Stimulated activated CD8-positive, alpha-beta memory T cell treated with anti-CD3 and anti-CD28 coated beads, Interleukin-7, amount 100 ng/mL, for 1 hour (primary cell): ENCODE measurements at places on chromosomes 1 and 21.

- DNase-seq, result no peak
These were observed 24.2 kb upstream of the C1orf174 start for GRCh38 chr1:3924186-3924824.

DNA sequence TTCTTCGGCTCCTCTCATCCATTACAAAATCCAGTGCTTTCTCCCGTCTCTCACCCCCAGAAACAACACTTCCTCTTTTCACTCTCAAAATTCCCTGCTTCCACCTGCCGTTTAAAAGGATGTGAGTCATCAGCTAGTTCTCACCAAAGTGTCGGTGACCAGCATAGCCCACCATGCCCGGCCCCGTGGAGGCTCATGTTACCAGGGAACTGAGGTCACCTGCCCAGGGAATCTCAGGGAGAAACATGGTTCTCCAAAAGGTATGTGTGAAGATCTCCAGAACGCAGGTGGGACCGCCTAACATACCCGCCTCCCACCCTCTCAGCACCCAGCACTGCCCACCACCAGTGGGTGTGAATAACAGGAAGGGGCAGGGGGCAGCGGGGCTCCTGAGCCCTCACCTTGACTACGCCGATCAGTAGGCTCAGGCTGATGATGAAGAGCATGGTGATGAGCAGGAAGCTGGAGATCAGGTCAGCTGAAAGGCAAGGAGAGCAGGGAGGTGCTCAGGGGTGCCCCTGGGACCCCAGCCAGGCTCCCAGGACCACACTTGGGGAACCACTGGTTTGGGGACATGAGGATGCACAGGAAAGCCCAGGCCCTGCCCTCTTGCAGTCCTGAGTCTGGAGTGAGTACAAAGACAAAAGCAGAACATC is 16.2 kb downstream of the LAPTM5 start:
- DNase-seq, result no peak

DNA sequence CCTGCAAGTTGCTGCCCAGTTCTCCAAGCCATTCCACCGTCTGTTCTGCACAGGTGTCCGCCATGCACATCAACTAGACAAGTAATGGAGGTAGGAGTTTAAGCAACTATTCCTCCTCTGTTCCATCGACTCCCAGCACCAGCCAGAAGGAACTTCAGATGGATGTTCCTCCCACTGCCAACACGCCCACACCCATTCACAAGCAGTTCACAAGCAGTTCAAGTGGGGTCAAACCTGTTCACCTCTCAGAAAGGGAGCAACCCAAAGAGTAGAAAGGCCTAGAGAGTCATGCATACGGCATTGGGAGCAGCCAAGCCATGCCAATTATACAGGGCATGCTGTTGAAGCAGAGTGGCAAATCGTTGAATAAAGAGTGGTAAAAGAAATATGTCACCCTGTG is 4.3 kb upstream of the TDRD5 start:
- no peak for DNase-seq

DNA sequence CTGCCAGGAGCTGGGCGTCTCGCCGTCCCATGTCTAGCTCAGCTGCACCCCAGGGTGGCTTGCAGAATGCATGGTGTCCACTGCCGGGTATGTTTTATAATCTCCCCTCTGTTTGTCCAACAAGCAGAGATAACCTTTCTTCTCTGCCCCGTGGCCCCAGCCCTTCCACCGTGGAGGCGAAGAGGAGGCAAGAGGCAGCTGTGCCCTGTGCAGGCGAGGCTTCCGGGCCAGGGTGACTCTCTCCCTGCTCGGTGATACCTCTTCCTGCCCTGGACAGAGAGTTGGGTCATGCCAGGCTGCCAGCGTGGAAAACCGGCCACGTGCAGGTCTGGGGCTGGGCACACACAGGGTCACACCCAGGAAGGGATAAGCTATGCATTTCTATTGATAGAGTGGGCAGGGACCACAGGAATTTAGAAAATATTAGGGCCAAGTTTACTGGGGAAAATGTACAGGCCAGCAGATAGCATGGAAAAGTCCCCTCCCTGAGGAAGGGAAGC is at the start of gene TFF2:
Gene TFF2 (minus strand): TSS at position 68 of the 500 bp plus-strand sequence. CDS start 37 bp downstream, at position 31.
- no peak for DNase-seq

- no peak for DNase-seq
These were observed 407.0 kb downstream of the AMY1C start for GRCh38 chr1:104156738-104157137.

DNA sequence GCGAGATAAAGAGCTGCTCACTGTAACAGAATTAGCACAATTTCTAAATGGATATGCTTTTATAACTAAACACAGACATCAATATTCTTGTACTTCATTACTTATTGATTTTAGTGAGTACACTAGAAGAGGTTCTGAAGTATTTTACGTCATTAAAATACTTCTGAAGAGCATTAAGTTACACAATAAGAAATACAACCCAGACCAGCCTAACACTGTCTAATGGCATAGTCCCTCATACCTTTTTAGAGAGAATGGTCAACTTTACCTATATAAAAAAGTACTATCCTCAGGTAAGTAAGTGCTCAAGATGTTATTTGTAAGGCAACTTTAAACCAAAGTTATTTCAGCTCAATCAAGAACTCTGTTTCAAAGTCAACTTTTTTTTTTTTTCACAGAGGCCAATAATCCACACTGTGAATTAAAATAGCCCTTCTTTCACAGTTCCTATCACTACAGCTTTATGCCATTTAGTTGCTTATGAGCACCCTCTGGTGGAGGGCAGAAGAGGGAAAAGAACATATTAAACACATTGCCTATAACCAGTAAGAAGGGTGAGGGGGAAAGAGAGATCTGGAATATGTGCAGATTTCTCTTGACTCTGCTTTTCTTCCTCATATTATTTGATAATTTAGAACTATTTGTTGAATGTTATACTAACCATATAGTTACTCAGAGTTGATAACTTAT is 182.1 kb upstream of the DMRTA2 start:
- no peak for DNase-seq

- DNase-seq, result no peak
These were observed 101.5 kb upstream of the SLFNL1 start for GRCh38 chr1:41122851-41123518.

- DNase-seq, result no peak
These were observed 2.6 kb downstream of the INPP5B start for GRCh38 chr1:37944086-37944763.

GRCh38 chr1:95084317-95085176 is 11.8 kb upstream of the ALG14 start:
- DNase-seq, result no peak

DNA sequence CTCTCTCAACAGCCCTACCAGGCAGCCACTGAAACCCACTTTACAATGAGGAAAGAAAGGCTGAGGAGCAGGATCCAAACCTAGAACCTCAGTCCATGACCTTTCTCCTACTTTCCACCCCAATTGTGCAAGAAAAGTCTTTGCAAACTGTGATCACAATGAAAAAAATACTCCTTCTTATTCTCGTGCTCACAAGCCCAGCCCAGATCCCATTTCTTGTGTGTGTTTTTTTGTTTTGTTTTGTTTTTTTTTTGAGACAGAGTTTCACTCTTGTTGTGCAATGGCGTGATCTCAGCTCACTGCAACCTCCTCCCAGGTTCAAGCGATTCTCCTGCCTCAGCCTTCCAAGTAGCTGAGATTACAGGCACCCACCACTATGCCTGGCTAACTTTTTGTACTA is 97.7 kb downstream of the CRYAA start:
- DNase-seq, result no peak

DNA sequence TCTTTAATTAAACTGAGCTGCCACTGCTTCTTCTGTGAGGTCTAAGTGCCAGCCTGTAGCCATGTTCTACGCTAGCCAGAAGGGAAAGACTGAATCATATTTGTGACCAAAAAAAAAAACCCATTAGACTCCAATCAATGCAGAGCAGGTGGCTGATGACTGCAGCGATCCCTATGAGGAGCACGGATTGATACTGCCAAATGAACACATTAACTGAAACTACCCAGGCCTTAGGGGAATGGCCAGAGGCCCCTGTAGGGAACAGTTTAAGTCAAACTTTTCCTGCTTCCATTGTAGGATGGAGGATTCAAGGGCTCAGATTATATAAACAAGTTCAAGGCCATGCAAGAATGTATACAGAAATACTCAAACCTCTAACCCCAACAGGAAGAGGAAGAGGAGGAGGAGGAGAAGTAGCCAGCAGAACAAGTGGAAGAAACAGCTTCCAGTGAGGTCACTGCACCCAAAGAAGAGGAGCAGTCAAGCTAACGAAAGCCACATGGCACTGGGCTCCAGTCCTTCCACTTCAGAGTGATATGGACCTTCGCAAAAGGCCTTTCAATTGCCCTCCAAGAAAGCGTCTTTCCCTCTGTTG is 328.3 kb downstream of the SMYD3 start:
- no peak for DNase-seq

DNA sequence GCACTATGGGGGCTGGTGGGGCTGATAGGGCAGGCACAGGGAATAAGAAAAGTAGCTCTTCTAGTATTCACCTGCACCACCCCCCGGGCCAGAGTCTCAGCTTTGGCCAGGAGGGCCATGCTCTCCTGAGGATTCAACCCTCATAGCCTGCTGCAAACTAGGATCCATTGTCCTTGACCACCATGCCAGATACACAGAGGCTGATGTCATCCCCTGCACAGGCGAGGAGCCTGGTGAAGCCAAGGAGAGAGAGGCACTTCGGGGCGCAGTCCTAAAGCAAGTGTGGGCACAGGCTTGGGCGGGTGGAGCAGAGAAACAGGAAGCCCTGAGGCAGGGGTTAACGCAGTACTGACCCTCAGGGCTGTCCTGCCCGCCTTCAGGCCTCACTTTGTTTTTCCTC is 29.5 kb downstream of the TMEM53 start:
- no peak for DNase-seq

DNA sequence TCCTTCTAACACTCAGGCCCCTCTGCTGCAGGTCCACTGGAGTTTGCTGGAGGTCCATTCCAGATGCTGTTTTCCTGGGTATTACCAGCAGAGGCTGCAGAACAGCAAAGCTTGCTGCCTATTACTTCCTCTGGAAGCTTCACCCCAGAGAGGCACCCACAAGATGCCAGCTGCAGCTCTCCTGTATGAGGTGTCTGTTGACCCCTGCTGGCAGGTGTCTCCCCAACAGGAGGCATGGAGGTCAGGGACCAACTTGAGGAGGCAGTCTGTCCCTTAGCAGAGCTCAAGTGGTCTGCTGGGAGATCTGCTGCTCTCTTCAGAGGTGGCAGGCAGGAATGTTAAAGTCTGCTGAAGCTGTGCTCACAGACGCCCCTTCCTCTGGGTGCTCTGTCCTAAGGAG is 204.8 kb downstream of the FCRL5 start:
- no peak for DNase-seq

GRCh38 chr1:171954361-171954760 is 113.1 kb downstream of the DNM3 start:
- no peak for DNase-seq

- DNase-seq, result no peak
These were observed 1.9 kb upstream of the ERRFI1 start for GRCh38 chr1:8027748-8028570.

DNA sequence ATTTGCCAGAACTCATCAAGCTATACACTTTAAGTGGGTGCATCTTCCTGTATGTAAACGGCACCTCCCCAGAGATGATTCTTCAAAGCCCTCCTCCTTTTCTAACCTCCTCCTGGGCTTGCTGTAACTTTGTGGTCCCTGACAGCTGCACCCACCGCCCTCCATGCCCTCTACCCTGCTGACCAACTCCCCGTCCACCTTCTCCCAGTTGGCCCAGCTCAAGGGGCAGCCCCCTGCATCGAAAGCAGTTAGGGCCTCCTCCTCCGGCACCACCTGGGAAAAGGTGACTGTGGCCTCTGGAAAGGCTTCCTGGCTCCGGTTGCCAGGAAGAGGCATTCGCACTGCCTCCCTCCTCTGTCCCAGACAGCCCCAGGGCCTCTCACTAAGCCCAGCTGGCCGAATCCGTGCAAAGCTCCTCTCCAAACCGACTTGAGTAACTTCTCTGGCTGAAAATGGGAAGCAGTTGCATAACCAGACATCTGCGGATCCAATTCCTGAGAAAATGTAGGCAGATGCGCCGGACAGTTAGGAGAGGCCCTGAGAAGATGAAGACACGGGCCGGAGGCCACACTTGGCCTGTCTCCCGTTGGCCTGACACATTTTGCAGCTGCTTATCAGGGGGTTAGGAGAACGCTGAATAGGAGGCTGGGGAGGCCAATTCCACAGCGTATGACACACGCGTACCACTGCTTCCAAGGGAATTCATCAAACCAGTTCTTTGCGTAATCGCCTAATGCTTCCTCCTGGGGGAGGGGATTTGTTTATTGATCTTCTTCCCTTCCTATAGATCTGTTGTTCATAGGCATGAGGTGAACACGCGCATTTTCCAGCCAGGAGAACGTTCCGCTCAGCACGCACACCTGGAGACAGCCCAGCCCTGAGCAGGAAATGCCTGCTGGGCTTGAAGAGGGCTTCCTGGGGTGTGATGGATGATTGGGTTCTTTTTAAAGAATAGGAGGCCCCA is 48.7 kb upstream of the COL6A2 start:
- DNase-seq, result no peak

GRCh38 chr1:61979729-61980128 is 214.9 kb upstream of the L1TD1 start:
- no peak for DNase-seq

- DNase-seq, result no peak
These were observed 43.4 kb downstream of the SLC22A15 start for GRCh38 chr1:116019653-116020253.

- no peak for DNase-seq
These were observed 55.7 kb downstream of the C21orf91 start for GRCh38 chr21:17763288-17764037.

DNA sequence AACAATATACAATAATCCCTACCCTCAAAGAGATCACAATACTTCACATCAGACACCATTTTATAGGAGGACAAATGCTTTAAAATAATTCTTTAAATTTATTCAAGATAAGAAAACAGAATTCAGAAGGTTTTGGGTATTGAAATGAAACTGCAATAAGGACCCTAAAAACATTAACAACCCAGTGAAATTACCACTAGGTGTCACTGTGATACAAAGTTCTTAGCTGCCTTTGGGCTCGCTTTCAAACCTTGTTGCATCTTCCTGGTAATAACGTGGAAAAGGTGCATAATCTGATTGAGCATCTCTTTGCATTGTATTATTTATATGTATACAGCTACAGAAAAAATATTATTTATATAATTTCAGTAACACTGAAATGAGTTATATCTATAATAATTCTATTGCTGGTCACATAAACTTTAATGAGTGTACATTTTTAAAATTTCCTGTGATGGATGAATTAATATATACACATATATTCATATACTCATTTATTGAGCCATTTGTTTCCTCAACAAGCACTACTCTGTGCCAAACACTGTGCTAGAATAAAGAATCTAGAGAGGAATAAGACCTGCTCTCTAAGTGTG is 185.2 kb downstream of the FAF1 start:
- no peak for DNase-seq

DNA sequence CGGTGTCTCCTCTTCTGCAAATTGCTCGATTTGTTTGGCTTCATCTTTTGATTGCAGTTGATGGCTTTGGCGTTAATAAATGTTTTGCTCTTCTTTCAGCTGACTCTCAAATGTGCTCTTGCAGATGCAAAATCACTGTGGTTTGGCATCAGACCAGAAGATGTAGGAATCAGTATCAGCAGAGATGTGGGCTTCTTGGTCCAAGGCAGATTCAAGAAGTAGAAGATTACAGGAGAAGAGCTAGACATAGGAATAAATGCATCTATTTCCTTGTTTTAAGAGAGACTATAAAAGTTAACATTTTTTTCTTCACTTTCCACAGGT is 59.8 kb upstream of the BACH1 start:
- no peak for DNase-seq

GRCh38 chr1:202578001-202578504 is 132.2 kb downstream of the SYT2 start:
- DNase-seq, result no peak

- DNase-seq, result no peak
These were observed 20.2 kb downstream of the RIPK4 start for GRCh38 chr21:41746744-41747006.

- DNase-seq, result no peak
These were observed 54.2 kb downstream of the SYT2 start for GRCh38 chr1:202656057-202656456.

- DNase-seq, result no peak
These were observed 69.7 kb downstream of the NFIA start for GRCh38 chr1:61152066-61152465.
